ENCODE measurements at places on chromosomes 1 and 21. TPM values are rescaled to one million over a fixed set of nuclear protein-coding genes. Genes with fewer than 3 reads are reported as not detected.

- DNase-seq: no peak
Observed at GRCh38 chr1:154697710-154698109, 89.7 kb upstream of the ADAR start.

- DNase-seq: peak; percentile 86
Observed at GRCh38 chr1:199742547-199742946, 285.0 kb upstream of the NR5A2 start.

DNA sequence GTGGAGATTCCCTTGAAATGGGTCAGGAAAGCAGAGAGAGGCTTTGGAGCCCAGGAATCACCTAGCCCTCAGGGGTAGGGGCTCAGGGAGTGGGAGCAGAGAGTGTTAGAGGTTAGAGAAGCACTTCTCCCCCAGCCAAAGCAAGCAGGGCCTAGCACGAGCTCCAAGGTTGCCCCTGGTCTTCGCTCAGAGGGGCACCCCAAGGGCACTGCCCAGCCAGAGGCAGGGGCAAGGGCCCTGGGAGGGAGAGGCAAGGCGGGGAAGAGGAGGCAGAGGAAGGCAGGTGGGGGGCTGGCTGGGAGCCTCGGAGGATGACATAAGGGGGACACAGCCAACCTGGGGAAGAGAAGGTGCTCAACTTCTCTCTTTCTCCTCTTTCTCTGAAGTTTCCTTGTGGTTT is 71.9 kb downstream of the CASZ1 start:
- no peak for DNase-seq

- DNase-seq: no peak
Observed at GRCh38 chr1:31207046-31207445, 32.6 kb downstream of the NKAIN1 start.

- DNase-seq: no peak
Observed at GRCh38 chr1:223775054-223775453, 62.7 kb downstream of the CAPN2 start.

- DNase-seq: peak; percentile 22
Observed at GRCh38 chr1:74502432-74502831, 10.0 kb downstream of the LRRC53 start.

Gene EFNA1
- total RNA-seq: 48.2 TPM

Gene FCMR
- total RNA-seq: 3.5 TPM

Gene TMPRSS15
- not detected for total RNA-seq

Gene KLHDC8A
- total RNA-seq: not detected

Data from foreskin keratinocyte (primary cell).